ENCODE measurements at places on chromosomes 3 and 15.

GRCh38 chr15:91165850-91166249 is 65.8 kb downstream of the SV2B start:
- H3K27me3 ChIP-seq, result no peaks in the 10 kb centered on the region
- no peaks in the 10 kb centered on the region for H3K4me1 ChIP-seq
- H3K27ac ChIP-seq, result no peak overlapping the region
- DNase-seq, result no peak
- no peak overlapping the region for H3K4me3 ChIP-seq
- no peaks in the 10 kb centered on the region for H3K36me3 ChIP-seq

- DNase-seq, result no peak
- no peak overlapping the region for H3K4me3 ChIP-seq
- H3K27me3 ChIP-seq, result no peaks in the 10 kb centered on the region
- peaks cover 59% of the 10 kb centered on the region for H3K4me1 ChIP-seq
Measured at GRCh38 chr15:41950127-41950483, 22.3 kb downstream of the EHD4 start.

DNA sequence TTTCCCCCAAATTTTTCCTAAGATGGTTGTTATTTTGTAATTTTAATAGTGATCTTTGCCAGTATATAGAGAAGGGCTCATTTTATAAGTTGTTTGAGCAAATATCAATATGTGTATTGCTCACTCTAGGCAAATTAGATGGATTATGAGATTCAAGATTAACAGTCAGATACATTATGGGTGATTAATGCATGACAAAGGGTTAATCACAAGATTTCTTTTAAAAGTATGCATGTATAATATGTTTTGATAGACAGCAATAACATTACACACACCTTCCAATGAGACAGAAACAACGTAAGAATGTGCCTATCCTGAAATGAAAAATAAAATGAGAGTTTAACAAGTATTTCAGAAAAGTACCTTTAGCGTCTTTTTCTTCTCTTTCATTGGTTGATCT is 547.6 kb upstream of the AGTR1 start:
- no peak overlapping the region for H3K27ac ChIP-seq
- H3K36me3 ChIP-seq, result no peaks in the 10 kb centered on the region
- H3K4me3 ChIP-seq, result no peak overlapping the region
- DNase-seq, result no peak

DNA sequence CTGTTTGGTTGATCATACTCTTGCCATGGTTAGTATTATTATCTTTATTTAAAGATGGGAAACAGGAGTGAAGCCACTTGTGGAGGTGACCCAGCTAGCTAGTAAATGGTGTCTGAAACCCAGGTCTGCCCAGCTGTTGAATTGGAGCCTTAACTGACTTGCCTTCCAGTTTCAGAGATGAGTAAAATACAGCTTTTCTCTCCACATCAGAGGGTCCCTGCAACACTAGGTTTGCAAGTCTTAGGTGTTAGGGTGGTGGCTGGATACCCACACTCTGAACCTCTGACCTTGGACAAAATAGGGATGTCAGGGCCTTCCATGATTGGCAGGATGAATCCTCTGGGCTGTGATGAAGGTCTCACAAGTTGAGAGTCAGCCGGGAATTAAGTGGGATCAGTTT is 4.1 kb downstream of the FLNB start:
- no peaks in the 10 kb centered on the region for H3K27me3 ChIP-seq
- no peak for DNase-seq
- no peak overlapping the region for H3K4me3 ChIP-seq
- no peaks in the 10 kb centered on the region for H3K36me3 ChIP-seq
- H3K27ac ChIP-seq, result peak overlapping the region; percentile 7

DNA sequence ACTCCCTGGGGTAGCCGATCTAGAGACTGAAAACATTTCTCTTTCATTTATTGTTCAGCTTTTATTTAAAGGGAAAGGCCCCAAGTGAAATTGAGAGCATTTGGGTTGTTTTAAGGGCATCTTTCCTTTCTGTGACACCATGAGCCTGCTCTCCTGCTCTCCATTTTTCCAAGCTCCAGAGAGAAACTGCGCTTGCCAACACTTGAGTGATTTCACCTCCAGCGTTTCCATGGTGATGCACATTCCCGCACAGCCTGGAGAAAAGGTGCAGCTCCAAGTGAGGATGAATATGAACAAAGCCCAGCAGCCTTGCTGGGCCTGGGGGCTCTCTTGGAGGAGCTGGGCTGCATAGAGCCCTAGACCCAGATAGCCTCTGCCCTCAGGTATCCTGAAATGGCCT is 159.2 kb upstream of the PPP2R3A start:
- H3K27ac ChIP-seq, result no peak overlapping the region
- no peak for DNase-seq
- H3K27me3 ChIP-seq, result no peaks in the 10 kb centered on the region
- H3K4me3 ChIP-seq, result no peak overlapping the region
- H3K36me3 ChIP-seq, result no peaks in the 10 kb centered on the region

DNA sequence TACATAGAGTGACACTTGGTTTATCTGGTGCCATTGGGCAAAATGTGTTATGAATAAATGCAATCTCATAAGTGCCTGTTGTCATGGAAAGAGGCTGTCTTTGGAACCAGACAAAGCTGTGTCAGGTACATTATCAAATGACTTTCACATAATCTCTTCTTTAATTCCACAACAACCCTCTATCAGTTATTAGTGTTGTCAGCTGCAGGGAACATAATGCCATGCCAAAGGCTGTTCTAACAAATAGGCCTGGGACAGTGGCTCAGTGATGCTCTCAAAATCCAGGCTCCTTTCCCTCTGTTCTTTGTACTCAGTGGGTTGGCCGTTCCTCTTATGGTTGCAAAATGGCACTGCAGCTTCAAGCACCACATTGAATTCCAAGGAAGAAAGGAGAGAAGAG is 91.8 kb downstream of the ADAMTSL3 start:
- no peaks in the 10 kb centered on the region for H3K36me3 ChIP-seq
- no peaks in the 10 kb centered on the region for H3K4me1 ChIP-seq
- no peaks in the 10 kb centered on the region for H3K27me3 ChIP-seq
- H3K4me3 ChIP-seq, result no peak overlapping the region

DNA sequence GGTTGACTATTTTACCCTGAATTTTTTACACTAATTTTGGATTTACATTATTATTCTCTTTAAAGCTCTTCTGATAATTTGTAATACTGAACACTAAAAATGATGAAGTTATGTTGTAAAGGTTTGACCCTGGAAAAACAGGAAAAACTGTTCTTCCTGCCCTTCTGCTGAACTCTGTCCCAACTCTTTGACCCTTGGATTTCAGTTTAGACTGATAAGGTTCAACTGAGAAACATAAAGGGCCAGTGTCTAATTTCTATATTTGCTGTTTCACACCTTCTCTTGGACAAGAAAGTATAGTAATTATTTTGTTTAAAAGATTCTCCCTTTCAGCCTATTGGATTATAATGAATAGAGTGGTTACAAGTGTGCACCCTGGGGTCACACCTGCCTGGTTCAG is 12.8 kb upstream of the TMOD3 start:
- peak; percentile 55 for DNase-seq
- no peak overlapping the region for H3K4me3 ChIP-seq
- peaks cover 5% of the 10 kb centered on the region for H3K4me1 ChIP-seq

DNA sequence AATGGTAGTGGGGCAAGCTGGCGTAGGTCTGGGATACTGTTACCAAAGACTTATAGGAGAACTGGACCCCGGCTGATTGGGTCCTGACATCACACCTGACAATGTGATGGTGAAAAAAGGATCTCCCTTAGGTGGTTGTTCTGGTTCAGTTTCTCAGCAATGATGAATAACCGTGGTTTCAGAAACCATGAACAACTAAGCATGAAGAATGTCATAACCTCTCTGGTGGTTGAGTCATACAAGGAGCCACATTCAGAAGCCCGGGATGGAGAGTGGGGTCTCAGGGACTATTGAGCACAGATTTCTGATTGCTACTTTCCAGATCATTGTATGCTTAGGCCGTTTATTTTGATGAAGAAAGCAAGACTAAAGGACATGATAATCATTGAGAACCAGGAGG is 17.4 kb downstream of the GPR160 start:
- no peaks in the 10 kb centered on the region for H3K27me3 ChIP-seq
- no peak overlapping the region for H3K27ac ChIP-seq
- H3K36me3 ChIP-seq, result no peaks in the 10 kb centered on the region
- H3K4me1 ChIP-seq, result no peaks in the 10 kb centered on the region

GRCh38 chr15:26037369-26037768 is 174.2 kb upstream of the ATP10A start:
- H3K4me1 ChIP-seq, result no peaks in the 10 kb centered on the region
- no peak overlapping the region for H3K27ac ChIP-seq
- DNase-seq, result no peak
- H3K36me3 ChIP-seq, result no peaks in the 10 kb centered on the region

DNA sequence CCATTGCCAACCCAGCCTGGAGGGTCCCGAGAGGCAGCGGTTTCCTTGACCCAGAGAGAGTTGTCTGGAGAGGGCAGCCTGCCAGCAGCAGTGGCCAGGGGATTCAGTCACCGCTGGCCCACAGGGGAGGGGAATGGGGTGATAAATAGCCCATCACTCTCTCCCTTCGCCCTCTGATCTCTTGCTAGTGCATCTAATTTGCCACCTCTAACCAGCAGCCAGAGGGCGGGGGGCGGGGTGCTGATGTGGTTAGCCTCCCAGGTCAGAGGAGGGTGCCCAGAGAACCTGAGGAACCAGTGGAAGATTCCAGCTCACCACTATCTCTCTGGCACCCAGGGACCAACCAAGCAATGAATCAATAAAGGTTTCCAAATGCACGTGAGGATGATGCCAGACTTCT is 35.1 kb upstream of the SLC6A11 start:
- no peaks in the 10 kb centered on the region for H3K36me3 ChIP-seq
- H3K4me1 ChIP-seq, result peaks cover 3% of the 10 kb centered on the region
- H3K4me3 ChIP-seq, result no peak overlapping the region
- H3K27me3 ChIP-seq, result no peaks in the 10 kb centered on the region

GRCh38 chr3:172201136-172201869 is 161.9 kb downstream of the FNDC3B start:
- H3K27me3 ChIP-seq, result no peaks in the 10 kb centered on the region
- peaks cover 22% of the 10 kb centered on the region for H3K4me1 ChIP-seq
- peaks cover 2% of the 10 kb centered on the region for H3K36me3 ChIP-seq
- DNase-seq, result peak; percentile 90
- no peak overlapping the region for H3K4me3 ChIP-seq
- peak overlapping the region; percentile 64 for H3K27ac ChIP-seq

DNA sequence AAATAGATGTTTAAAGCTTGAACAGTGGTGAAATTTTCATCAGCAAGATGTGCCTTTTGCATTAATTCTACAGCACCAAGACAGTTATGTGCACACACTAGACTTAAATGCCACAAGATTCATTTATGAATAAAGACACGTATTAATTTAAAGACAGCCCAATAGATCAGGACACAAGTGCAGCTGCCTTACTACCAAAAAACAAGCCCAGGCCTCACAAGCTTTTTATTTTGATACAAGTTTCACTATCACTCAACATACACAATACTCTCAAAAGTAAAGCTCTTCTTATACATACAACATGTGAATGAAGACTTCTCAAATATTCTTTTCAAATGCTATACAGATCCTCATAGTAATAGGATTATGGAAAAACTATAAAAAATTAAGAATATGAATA is 2.4 kb downstream of the ACAP2 start:
- no peaks in the 10 kb centered on the region for H3K36me3 ChIP-seq
- no peak for DNase-seq
- H3K27ac ChIP-seq, result no peak overlapping the region

DNA sequence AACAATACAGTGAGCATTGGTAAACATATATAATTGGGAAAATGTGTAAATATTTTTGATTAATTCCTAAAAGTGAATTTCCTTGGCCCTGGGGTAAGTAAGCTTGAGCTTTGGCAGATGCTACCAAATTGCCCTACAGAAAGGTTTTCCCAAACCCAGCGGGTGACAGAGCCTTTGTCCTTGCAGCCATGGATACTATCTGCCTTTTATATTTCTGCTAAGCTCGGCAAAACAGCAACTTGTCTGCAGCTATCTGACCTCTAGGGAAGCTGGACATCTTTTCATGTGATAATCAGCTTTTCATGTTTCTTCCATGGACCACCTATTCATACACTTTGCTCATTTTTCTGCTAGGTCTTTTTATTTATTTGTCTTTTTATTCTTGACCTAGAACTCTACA is 64.7 kb upstream of the SEC22A start:
- no peaks in the 10 kb centered on the region for H3K4me1 ChIP-seq
- H3K27ac ChIP-seq, result no peak overlapping the region
- H3K36me3 ChIP-seq, result peaks cover 12% of the 10 kb centered on the region
- H3K27me3 ChIP-seq, result no peaks in the 10 kb centered on the region
- no peak for DNase-seq

GRCh38 chr3:116473602-116474001 is 28.3 kb upstream of the LSAMP start:
- H3K27me3 ChIP-seq, result no peaks in the 10 kb centered on the region
- no peak for DNase-seq
- no peak overlapping the region for H3K27ac ChIP-seq
- H3K36me3 ChIP-seq, result no peaks in the 10 kb centered on the region
- no peak overlapping the region for H3K4me3 ChIP-seq

DNA sequence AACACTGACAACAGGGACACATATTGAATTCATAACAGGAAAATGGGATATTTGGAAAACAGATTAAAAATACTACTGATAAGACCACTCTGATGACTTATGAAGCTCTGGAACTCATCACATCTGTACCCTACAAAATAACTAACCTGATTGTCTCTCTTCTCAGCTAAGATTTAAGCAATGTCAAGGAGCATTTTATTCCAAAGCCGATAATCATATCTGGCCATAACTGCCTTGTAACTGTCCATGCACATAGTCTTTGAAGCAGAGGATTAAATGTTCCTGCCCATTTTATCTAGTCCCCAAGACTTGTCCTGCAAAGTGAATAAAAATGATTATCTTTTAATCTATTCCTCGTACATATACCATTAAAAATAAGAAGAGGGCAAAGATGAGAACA is 234.1 kb downstream of the STAG1 start:
- no peaks in the 10 kb centered on the region for H3K36me3 ChIP-seq
- no peak overlapping the region for H3K4me3 ChIP-seq
- DNase-seq, result no peak
- no peak overlapping the region for H3K27ac ChIP-seq
- no peaks in the 10 kb centered on the region for H3K27me3 ChIP-seq

- DNase-seq, result no peak
- H3K36me3 ChIP-seq, result no peaks in the 10 kb centered on the region
- H3K27ac ChIP-seq, result no peak overlapping the region
- peaks cover 2% of the 10 kb centered on the region for H3K27me3 ChIP-seq
- H3K4me1 ChIP-seq, result no peaks in the 10 kb centered on the region
Measured at GRCh38 chr15:74709011-74709410, 13.2 kb upstream of the EDC3 start.

DNA sequence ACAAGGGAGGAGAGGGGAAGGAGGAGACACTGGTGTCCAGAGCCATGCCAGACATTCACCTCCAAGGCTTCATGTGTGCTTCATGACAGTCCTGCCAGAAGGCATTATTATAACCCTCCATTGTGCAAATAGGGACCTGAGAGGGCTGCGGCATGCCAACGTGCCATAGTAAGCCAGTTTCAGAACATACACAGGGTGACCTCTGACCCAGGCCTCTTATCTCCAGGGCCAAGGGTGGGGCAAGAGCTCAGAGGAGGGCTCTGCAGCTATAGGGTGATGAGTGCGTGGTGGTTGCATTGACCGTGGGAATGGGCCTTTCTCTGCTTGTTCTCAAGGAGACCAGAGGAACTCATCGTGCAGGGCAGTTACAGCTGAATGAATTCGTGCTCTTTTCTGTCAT is 9.7 kb upstream of the ACSBG1 start:
- no peaks in the 10 kb centered on the region for H3K36me3 ChIP-seq
- no peak for DNase-seq
- no peak overlapping the region for H3K27ac ChIP-seq
- no peak overlapping the region for H3K4me3 ChIP-seq

Data from endothelial cell of umbilical vein (primary cell).